ENCODE measurements at places on chromosomes 4 and X.

- no peak for DNase-seq
These were observed 274.5 kb downstream of the ADGRA3 start for GRCh38 chr4:22241415-22241814.

- no peak for DNase-seq
These were observed 34.1 kb upstream of the ZNF81 start for GRCh38 chrX:47802589-47802988.

- no peak for DNase-seq
These were observed 40.5 kb upstream of the RELL1 start for GRCh38 chr4:37726666-37727065.

DNA sequence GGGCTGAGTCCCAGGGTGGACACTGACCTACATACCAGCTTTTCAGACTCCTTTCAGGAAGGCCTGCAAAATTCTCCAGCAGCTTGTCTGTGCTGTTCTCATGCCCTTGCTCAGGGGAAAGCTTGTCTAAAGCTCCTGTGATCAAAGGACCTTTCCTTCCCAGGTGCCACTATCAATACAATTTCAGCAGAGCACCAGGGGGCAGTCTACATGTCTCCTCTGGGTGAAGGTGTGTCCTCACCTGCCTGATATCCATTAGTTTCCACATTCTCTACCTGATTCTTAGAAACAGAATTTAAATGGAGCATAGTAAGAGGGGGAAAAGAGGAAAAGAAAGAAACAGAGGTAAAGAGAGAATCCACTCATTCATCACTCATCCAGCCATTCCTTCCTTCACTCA is 114.2 kb downstream of the PPARGC1A start:
- DNase-seq: no peak

DNA sequence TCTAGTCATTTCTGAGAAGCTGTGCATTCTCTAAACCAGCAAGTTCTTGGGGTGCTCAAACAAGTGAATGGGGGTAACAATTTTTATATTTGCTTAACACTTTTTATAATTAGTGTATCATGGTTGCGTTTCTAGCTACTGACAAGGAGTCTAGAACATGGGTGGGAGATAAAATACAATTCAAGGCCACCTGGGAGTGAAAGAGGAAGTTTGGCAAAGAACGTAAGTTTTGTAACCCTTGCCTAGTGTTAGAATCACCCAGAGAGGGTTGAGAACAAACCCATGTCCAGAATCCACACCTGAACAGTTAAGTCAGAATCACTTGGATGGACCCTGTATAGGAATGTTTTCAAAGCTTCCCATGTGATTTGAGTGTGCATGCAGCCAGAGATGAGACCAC is 92.7 kb downstream of the AFF2 start:
- no peak for DNase-seq

DNA sequence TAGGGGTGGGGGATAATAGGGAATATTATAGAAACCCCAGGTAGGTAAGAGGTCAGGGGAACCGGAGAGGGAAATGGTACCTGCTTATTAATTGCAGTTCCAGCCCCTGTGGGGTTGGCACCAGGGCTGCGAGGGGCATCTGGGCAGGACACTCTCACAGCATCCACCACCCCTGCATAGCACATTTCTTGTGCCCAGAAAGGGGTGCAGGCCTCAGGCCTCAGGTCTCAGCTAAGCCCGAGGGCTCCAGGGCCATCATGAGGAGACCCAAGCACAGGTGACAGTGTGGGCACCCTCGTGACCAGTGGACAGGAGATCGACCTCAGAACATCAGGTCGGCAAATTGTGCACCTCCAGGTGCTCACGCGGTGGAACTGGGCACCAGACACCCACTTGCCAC is 164.7 kb downstream of the EVC2 start:
- DNase-seq: no peak

- peak; percentile 38 for DNase-seq
These were observed 11.6 kb downstream of the BLTP1 start for GRCh38 chr4:122163767-122164166.

DNA sequence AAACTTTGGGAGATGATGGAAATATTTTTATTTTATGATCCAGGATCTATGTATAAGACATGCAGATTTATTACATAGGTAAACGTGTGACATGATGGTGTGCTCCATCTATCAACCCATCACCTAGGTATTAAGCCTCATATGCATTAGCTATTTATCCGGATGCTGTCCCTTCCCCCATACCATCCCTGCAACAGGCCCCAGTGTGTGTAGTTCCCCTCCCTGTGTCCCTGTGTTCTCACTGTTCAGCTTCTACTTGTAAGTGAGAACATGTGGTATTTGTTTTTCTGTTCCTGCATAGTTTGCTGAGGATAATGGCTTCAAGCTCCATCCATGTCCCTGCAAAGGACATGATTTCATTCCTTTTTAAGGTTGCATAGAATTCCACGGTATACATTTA is 28.1 kb upstream of the ZCCHC4 start:
- DNase-seq: no peak

DNA sequence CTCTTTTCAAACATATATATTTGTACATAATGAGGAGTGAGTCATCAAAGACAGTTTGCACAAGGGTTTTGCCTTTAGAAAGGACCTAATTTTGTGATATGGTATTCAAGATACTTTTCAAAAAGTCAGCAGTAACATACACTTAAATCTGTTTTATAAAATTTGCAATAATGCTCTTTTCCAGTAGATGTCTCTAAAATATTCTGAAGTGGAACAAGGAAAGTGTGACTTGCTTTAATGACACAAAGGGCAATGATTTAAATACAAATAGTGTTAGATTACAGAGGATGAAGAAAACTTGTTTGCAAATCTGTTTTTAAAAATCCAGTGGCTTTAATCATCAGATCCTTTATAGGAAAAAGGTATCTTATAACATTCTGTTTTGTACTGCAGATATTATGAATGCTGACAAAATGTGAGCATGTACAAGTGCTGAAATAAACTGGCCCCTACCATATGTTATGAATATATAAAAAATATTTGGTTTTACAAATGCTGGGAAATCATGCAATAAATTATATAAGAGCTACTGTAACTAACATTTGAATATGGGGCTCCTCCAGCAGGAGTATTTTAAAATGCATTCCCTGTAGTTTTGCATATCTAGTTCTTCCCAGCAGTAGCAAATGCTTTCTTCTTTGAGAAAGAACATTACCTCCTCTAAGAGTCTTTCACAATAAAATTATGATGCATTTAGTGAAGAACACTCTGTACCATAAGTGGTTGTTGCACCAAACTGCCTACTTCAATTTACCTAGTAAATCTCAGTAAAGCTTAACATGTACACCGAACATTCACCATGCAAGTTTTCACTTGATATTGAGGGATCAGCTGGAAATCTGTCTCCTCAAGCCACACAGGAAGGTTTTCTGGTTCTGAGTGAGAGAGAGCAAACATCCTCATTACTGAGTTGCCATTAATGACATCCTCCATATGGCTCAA is 20.2 kb downstream of the MMRN1 start:
- DNase-seq: no peak

DNA sequence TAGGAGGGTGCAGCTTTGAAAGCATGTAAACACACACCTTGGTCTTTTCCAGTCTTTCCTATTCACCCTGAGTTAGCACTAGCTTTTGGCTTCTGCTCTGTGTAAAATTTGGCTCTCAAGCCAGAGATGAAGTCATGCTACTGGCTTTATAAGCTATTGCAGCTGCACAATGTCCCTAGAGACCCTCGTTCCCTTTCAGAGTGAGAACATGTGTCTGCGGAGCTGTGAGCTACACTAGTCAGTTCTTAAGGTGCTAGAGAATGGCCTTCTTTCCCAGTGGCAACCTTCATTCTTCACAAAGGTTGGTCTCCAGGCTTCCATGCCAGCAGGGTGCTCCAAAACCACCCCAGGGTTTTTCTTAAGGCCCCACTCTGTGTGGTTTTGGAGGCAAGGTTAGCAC is 199.1 kb downstream of the SPATA18 start:
- DNase-seq: no peak

DNA sequence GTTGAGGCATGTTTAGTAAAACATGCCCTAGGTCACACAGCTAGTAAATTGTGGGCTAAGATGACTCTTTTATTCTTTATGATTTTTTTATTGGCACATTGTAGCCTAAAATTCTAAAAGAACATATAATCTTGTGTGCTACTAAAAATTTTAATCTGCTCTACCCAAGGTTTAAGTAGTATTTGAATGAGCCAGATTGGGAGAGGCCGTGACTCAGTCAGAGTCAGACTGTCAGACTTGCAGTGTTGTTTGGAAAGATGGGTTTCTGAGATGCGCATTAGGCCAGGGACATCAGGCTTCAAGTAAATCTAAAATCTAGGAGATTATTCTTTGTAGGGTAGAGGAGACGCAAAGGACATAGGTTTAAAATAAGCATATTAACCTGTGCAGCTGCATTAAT is 30.7 kb upstream of the TMPRSS11E start:
- no peak for DNase-seq

Measured in suppressor macrophage treated with lipopolysaccharide for 1 hour (primary cell).